ENCODE measurements at places on chromosomes 1 and 21.

GRCh38 chr1:6966326-6966725, 181.1 kb downstream of the CAMTA1 start:
- DNase-seq, result no peak

GRCh38 chr1:57232500-57232899, 191.4 kb downstream of the DAB1 start:
- no peak for DNase-seq

DNA sequence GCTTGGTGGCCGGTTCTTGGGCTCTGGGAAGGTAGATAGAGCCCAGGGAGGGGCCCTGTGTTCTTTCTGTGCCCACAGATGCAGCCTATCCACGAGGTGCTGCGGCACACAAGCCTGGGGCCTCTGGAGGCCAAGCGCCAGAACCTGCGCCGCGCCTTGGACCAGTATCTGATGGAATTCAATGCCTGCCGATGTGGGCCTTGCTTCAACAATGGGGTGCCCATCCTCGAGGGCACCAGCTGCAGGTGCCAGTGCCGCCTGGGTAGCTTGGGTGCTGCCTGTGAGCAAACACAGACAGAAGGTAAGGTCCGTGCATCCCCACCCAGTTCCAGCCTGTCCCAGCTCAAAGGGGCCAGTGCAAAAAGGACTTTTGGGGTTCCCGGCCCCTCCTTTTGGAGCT, 53.5 kb downstream of the C8B start:
- DNase-seq, result no peak

DNA sequence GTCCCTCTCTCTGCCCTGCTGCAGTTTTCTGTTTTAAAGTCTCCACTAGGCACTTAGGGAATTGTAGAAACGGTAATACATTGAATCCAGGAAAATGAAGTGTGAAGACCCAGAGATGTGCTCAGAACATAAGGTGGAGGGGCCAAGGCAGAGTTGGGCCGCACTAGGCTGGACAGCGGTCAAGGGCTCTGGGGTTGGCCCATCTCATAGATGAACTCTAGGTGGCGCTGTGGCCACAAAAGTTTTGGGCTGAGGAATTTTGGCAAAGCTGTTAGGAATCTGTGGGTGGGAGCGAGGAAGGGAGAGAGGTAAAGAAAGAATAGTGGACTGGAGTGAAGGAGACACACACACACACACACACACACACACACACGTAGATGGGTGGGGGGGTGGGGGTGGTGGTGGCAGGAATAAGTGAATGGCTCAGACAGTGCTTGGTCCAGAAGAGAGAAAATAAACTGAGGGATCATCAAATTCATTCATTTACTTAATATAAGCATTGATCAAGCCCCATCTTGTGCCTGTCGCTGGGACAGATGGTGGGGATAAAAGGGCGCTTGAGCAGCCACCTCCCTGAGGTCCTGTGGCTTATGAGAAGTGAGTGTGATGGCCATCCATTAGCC, 258.5 kb downstream of the TRABD2B start:
- no peak for DNase-seq

- peak; percentile 1 for DNase-seq
Observed at GRCh38 chr1:24864370-24864777, 65.7 kb downstream of the RUNX3 start.

DNA sequence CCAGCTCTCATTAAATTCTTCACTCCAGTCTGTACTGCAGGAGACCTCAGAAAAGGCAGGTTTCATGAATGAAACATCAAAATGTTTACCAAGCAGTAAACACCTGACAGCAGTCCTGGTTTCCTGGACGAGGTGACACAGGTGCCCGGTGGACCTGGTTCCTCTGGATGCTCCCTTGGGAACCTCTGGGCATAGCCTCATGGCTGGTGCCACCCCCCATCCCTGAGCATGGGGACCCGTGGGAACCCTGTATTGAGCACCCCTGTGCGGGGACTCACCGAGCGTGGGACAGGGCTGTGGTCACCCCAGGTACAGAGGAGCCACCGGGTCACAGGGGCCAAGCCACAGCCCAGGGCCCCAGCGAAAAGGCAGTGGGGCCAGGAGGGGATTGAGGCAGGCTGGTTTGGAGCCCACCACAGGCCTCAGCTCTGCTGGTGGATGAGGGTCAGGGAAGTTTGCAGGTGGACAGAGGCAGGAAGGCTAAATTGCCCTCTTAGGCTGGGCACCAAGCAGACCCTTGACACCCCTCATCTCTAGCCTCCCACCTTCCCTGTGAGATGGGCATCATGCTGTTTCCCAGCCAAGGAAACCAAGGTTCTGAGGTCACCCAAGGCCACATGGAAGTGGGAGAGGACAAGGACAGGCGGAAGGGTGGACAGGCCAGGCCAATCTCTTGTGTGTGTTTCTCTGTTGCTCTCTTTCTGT, 158.4 kb downstream of the PTPRU start:
- DNase-seq, result no peak

Data from activated CD4-positive, alpha-beta memory T cell treated with anti-CD3 and anti-CD28 coated beads for 36 hours (primary cell).